ENCODE measurements at places on chromosomes 1 and 21.

GRCh38 chr1:238223076-238223640 is 332.4 kb upstream of the ZP4 start:
- no peak for DNase-seq

GRCh38 chr1:35269201-35269988 is 886 bp downstream of the ZMYM4 start:
- DNase-seq: no peak

DNA sequence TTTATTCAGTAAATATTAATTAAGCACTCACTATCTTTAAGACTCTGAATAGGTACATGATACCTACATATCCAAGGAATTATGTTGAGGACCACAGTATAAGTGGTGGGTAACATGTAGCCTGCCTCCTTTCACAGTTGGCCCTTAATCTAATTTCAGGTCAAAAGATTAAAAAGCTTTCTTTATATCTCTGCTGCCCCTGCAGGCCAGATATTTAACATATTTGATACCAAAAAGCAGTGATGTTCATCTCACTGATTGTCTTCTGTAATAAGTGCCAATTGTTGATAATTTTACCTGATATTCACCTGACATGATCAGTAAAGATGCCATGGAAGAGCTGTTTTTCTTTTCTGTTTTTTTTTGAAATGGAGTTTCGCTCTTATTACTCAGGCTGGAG is 36.5 kb downstream of the RLF start:
- no peak for DNase-seq

DNA sequence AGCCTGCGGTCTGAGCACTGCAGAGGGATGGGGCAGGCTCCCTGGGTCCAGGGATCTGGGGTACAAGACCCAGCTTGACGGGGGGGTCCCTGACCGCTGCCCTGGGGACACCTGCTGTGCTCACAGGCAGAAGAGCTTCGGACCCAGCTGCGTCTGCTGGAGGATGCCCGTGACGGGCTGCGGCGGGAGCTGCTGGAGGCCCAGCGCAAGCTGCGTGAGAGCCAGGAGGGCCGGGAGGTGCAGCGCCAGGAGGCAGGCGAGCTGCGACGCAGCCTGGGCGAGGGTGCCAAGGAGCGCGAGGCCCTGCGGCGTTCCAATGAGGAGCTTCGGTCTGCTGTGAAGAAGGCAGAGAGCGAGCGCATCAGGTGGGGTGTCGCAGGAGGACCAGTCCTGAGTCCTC is 25.2 kb downstream of the MFAP2 start:
- no peak for DNase-seq

DNA sequence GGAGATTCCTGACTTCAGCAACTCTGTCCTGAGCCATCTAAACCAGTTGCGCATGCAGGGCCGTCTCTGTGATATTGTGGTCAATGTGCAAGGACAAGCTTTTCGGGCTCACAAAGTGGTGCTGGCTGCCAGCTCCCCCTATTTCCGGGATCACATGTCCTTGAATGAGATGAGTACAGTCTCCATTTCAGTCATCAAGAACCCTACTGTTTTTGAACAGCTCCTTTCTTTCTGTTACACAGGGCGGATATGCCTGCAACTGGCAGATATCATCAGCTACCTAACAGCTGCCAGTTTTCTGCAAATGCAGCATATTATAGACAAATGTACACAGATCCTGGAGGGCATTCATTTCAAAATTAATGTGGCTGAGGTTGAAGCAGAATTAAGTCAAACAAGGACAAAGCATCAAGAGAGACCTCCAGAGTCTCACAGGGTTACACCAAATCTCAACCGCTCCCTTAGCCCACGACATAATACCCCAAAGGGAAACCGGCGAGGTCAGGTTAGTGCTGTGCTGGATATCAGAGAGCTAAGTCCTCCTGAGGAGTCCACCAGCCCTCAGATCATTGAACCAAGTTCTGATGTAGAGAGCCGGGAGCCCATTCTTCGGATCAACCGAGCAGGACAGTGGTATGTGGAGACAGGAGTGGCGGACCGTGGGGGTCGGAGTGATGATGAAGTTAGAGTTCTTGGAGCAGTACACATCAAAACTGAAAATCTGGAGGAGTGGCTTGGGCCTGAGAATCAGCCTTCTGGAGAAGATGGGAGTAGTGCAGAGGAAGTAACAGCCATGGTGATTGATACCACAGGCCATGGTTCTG is 2.3 kb downstream of the ZBTB37 start:
- DNase-seq: no peak

DNA sequence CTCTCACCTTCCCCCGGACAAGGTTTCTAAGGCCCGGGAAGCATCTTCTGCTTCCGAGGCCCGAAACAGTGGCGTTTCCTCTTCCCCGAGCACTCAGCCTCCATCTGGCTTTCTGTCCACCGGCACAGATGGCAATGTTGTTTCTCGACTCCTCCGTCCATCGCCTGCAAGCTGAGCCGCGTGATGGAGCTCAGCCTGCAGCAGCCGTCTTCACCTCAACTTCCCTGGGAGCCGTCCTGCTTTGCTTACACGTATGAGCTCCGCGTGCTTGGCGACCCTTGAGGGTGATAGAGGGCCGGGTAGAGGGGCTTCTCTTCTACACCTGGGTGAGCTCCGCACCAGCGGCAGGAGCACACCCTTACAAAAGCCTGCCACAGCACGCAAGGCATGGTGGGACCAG is 80.4 kb downstream of the AJAP1 start:
- DNase-seq: no peak

DNA sequence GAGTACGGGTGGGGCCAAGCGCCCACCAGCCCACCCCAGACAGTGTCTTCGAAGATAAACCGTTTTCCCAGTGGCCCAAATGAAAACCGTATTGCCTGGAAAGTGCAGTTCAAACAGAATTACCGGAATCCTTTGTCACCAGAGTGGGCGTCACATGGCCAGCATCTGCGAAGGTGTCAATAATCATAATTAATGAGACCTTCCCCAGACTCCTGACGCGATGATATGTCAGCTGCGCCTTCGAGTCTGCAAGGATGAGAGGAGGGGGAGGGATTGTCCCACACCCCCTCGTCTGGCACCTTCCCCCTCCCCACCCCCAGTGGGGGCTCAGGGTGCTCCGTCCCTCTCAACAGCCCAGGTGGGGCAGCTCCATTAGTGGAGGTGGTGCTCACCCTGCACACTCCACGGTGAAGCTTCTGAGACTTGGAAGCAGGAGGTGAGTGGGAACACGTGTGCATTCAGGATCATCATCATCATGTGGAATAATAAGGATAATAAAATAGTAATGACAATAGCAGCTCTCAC is 215.1 kb downstream of the PTPRU start:
- no peak for DNase-seq

GRCh38 chr1:182875889-182876288 is 36.7 kb downstream of the DHX9 start:
- DNase-seq: no peak

GRCh38 chr1:151519667-151520066 is 8.5 kb downstream of the CGN start:
- no peak for DNase-seq

- DNase-seq: no peak
Observed at GRCh38 chr1:246214708-246215509, 292.2 kb downstream of the SMYD3 start.

- DNase-seq: no peak
Observed at GRCh38 chr1:159951016-159951415, 3.0 kb downstream of the SLAMF9 start.

- no peak for DNase-seq
Observed at GRCh38 chr1:22472596-22472995, 20.9 kb downstream of the ZBTB40 start.

- DNase-seq: no peak
Observed at GRCh38 chr1:180586671-180587155, 27.9 kb downstream of the OVAAL start.

- DNase-seq: no peak
Observed at GRCh38 chr1:33815061-33815460, 48.8 kb upstream of the HMGB4 start.

DNA sequence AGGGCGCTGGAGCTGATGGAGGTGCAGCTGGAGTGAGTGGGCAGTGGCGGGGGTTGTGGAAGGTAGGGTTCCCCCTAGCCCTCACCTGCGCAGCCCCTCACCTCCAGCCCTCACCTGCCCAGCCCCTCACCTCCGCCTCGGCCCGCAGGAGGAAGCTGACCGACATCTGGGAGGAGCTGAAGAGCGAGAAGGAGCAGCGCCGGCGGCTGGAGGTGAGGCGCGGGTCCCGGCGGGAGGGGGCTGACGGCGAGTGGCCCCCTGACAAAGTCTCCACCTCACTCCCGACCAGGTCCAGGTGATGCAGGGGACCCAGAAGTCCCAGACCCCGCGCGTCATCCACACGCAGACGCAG is 2.7 kb downstream of the EVA1B start:
- no peak for DNase-seq

GRCh38 chr1:67838180-67838910 is 5.1 kb upstream of the GNG12 start:
- DNase-seq: no peak

GRCh38 chr1:75233302-75233929 is 99.2 kb downstream of the LHX8 start:
- no peak for DNase-seq
